Aorta (tissue), 5 donors: ENCODE measurements at places on chromosomes 7 and 10. TPM values are rescaled to one million over a fixed set of nuclear protein-coding genes. Genes with fewer than 3 reads are reported as not detected.

DNA sequence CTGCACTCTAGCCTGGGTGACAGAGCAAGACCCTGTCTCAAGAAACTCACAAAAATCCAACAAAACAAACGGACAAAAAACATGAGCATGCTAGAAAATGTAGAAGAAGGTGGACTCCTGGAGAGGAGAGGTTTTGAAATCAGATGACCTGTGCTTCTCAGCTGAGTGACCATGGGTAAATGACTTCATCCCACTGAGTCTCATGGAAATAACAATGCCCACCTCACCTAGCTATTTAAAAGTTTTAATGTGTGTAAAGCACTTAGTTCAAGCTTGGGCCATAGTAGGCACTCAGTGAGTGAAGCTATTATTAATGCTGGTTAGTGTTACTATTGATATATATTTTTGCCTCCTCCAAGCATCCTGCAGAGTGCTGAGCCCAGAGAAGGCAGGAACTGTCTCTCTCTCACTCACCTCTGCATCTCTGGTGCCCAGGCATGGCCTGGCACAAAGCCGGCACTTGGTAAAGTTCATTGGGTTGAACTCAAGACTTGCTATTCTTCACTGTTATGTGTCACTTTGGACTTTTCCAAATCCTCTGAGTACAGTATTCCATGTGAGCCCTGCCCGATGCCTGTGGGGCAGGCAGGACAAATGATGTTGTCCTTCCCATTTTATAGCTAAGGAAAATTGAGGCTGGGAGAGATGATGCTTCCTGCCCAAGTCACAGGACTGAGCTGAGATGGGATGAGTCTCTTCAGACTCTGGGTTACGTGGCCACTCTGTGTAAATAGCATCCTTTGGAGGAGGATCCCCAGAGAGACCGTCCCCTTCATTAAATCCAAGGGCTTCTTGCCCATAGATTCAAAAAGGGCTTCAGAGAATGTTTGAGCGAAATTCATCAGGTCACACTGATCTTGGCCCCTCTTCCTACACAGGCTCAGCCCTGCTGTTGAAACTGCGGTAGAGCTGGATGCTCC is 81.4 kb upstream of the EMX2 start:
- DNase-seq: no peak

- DNase-seq: peak; percentile 51
Observed at GRCh38 chr7:91565499-91566401, 301.5 kb downstream of the FZD1 start.

DNA sequence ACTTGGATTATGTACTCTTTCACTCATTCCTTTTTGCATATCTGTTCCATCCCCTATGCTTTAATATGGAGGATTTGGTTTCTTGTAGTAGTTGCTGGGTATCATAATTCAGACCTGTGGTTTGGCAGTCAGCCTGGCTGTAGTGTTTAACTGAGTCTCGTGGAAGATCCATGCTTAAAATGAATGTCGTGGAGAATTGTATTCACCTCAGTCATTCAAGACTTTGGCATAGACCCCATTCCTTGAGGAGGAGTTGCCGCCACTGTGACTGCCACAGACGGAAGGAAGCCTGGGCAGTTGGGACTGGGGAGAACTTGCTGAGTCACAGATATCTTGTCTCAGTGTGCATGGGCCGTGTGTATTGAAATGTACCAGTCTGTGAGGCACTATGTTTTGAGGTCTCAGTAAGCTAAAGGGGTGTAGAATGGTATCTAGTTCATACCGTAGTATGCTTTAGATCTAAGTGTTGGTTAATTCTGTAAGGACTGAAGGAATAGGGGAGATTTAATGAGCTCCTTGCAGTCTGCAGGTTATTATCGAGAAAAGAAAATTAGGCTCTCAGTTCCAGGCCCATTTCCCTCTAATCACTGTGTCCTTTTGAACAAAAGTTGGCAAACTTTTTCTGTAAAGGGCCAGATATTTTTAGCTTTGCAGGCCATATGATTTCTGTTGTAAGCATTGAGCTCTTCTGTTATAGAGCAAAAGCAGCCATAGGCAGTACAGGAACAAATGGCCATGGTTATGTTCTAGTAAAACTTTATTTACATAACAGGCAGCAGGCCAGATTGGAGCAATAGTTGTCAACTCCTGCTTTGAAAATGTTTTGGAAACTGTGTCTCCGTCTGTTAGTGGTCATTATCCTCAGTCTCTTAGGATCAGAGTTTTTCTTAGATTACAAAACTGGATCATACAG is 76.8 kb downstream of the TPST1 start:
- DNase-seq: peak; percentile 70

GRCh38 chr7:45665172-45665571 is 91.0 kb downstream of the ADCY1 start:
- no peak for DNase-seq

DNA sequence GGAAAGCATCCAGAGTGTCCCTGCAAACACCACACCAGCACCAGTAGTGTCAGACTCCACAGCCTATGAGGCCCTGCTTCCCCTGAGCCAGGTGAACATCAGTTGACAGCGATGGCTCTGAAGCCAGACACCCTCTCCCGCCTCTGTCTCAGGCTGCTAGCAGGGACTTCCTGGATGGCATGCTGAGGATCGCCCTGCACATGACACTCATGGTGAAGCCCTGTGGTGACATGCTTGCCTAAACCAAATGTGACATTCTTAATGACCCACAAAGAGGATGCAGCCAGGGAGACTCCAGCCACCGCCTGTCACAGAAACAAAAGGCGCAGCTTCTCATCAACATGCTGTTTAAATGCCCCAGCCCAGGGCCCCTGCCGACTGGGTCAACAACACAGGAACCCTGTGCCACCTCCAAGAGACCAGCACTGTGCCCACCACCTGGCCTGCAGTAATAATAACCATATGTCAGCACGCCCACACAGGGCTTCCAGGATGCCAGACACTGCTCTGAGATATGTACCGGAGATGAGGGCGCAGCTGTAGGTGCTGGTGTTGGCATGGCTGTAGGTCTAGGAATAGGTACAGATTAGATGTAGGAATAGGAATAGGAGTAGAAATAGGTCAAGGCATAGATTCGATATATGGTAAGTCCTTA is 81.3 kb downstream of the GRID1 start:
- no peak for DNase-seq

- DNase-seq: no peak
Observed at GRCh38 chr10:52284416-52285013, 29.6 kb upstream of the DKK1 start.

- no peak for DNase-seq
Observed at GRCh38 chr7:54837168-54837567, 78.2 kb upstream of the SEC61G start.

- DNase-seq: no peak
Observed at GRCh38 chr10:121112579-121113384, 261.6 kb downstream of the WDR11 start.

- DNase-seq: no peak
Observed at GRCh38 chr10:121975295-121976086, 474 bp upstream of the NSMCE4A start.

GRCh38 chr7:66419210-66419609 is 209.5 kb upstream of the KCTD7 start:
- no peak for DNase-seq

DNA sequence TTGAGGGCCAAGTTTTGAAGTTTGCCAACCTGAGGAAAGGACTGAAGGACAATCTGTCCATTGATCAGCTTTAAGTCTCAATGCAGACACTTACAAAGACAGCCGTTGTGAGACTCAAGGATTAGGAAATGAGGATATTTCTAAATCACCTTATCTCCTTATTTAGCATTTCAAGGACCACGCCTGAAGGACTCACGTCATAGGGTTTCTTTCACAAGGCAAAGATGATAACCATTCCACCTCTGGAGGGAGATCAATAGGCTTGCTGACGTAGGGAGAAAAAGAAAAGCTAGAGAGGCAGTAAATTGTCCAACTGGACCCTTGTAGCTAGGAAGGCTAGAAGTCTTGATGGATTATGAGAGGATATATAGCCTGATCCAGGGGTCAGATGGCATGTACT is 3.3 kb upstream of the ASB4 start:
- DNase-seq: no peak

DNA sequence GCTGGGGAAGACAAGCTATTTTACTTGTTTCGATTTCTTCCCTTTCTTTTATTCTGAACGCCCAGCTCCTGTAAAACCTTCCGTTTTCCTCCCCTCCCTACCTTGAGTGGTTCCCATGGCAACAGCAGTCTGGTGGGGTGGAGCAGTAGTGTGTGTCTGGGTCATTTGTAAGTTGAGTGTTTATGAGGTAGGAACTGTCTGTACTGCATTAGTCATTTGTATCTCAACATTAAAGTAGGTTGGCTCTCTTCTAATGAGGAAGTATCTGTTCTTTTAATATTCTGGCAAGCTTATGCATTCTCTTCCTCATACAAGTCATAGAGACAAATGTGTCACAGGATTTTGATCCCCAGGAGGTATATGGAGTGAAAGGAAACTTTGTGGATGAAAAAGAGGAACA is 85.3 kb upstream of the CCDC6 start:
- DNase-seq: no peak

Gene PRPS1L1
- not detected for total RNA-seq
